ENCODE measurements at places on chromosomes 7 and 10.

DNA sequence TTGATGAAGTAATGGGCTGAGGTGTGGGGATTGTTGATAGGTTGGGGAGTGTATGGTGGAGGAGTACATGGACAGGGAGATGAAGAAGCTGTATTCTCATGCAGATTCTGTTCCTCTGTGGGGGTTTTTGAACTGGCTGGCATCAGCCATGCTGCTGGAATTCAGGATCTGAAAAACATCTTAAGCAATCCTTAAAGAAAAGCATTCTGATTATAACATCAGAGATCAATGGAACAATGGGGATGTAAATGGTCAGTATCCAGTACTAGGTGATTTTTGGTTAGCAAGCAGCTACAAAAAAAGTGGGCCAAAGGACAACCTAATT lies 247.5 kb upstream of the GALNT17 start:
- DNase-seq = no peak

GRCh38 chr10:28130267-28130666 lies 131.4 kb upstream of the ODAD2 start:
- no peak for DNase-seq

DNA sequence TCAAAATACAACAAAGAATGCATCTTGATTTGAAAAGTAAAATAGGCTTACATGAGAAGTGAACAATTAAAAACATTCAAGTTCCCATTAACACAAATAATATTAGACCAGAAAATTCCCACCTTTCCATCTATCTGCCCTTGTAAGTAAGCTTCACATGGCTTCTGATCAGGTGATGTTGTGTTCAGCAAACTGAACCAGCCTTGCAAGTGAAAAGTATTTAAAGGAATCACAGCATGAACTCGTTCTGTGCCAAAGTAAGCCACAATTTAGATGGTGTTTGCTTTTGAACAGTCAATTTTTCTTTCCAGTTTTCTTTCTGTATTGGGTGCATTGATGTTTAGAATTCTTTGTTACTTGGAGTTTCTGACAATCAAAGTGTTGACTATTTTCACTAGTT lies 347.9 kb downstream of the TNS3 start:
- no peak for DNase-seq

- no peak for DNase-seq
Measured at GRCh38 chr10:119784340-119785067, 58.7 kb downstream of the INPP5F start.

GRCh38 chr10:34808801-34809745 lies 6.0 kb downstream of the PARD3 start:
- no peak for DNase-seq

- no peak for DNase-seq
Measured at GRCh38 chr10:71771821-71772617, 1.3 kb downstream of the VSIR start.

GRCh38 chr7:50868426-50869100 lies 85.9 kb upstream of the GRB10 start:
- no peak for DNase-seq

- DNase-seq = no peak
Measured at GRCh38 chr10:62778125-62778524, 26.4 kb upstream of the ADO start.

GRCh38 chr10:87598700-87599099 lies 61.0 kb upstream of the PAPSS2 start:
- no peak for DNase-seq

DNA sequence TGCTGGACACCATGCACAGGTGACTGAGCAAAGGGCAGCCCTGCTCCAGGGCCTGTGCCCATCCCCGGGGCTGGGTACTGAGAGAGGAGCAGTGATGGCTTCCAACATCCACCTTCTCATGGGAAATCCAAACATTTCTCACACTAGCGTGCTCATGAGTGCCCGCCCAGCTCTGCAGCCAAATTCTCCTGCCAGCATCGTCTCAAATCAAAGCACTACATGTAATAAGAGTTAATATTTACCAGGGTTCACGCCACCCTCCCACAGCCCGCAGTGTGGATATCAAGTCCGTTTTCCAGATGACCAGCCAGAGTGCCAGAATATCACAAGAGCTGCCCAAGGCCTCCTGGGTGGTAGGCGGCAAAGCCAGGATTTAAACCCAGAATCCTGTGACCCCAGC lies 12.1 kb downstream of the IL15RA start:
- no peak for DNase-seq

GRCh38 chr7:96093435-96093834 lies 228.5 kb downstream of the SLC25A13 start:
- no peak for DNase-seq

DNA sequence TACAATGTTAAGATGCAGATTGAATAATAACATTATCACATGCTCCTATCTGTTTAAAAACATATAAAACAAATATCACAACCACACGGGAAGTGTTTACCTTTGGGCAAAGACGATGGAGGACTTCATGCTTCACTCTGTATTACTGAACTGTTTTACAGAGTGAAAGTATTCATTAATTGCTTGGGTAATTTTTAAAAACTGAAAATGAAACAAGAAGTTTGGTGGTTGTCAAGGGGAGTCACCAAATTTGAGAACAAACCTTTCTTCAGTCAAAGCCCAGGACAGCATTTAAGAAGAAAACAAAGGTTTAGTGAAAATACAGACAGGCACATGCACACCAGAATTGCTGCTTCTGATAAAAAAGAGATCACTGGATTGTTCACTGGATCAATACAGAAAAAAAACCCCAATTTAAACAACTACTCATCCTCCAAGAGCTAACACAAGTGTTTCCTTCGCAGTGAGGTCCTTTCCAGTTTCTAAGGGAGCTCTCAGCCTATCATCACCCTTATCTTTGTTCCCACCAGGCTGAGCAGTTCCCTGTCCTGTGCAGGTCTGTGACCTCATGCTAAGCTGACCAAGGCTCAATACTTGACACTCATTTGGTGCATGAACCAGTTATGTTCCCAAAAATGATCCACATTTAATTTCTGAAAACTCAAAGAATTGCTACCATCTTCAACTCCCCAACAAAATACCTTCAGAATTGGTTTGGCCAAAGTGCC lies 8.8 kb downstream of the PARP12 start:
- no peak for DNase-seq

DNA sequence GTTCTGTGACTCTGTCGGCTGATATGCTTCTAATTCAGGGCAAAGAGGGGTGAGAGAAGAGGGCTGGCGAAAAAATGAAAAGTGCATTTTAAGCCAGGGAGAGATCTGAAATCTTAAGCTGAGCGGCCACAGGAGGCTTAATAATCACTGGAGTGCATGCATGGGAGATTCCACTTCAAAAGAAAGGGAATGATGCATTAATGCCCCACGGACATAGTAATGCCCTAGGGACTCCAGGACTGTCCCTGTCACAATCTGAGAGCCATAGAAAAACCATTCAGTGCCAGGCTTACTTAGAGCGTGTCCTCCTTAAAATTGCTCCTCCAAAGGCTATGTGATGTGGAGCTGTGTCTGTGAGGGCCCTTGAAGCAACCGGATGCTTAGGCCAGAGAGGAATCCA lies 75.1 kb downstream of the NHLRC2 start:
- no peak for DNase-seq

- DNase-seq = no peak
Measured at GRCh38 chr10:47456794-47457527, 27.0 kb downstream of the ANXA8 start.

DNA sequence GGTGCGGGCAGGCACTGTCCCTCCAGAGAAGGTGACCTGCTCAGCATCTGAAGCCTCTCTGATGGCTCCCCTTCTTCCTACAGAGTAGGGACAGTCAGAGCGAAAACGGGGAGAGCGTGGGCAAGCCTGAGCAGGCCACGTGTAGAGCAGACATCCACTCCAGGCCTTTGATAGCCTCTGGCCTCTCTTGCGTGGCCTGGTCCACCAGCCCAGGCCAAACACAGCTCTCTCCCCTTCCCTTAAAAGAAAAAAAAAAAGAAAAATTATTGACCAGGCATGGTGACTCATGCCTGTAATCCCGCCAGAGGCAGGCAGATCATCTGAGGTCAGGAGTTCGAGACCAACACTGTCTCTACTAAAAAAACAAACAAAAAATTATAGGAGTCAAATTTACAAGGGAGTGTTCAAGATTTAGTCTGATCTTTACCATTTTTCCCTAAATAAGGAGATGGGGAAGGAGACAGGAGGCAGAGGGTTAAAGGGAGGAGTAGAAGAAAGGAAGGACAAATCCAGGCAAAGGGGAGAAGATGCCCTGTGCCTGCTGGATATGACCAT lies 84.8 kb downstream of the PLXNA4 start:
- no peak for DNase-seq

GRCh38 chr7:134842062-134842461 lies 62.6 kb downstream of the CALD1 start:
- no peak for DNase-seq

DNA sequence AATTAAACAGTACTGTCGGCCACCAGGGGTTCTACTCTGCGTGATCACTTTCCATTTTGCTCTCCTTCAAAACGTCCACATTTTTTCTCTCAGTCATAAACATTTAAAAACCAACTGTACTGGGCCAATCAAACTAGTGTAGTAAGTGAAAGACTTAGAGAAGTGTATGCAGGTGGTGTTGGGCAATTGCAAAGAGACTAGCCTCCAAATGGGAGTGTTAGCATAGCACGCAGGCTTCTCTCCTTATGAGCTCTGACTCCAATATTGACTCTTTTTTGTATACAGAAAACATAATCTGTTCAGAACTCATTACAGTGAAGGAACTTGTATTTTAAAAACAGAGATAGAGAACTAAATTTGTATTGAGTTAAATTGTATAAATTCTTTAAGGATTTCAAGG lies 150.6 kb downstream of the SDK1 start:
- no peak for DNase-seq

GRCh38 chr10:88256013-88256680 lies 327.0 kb downstream of the RNLS start:
- DNase-seq = no peak

- DNase-seq = no peak
Measured at GRCh38 chr7:128056901-128057300, 25.7 kb upstream of the LRRC4 start.

DNA sequence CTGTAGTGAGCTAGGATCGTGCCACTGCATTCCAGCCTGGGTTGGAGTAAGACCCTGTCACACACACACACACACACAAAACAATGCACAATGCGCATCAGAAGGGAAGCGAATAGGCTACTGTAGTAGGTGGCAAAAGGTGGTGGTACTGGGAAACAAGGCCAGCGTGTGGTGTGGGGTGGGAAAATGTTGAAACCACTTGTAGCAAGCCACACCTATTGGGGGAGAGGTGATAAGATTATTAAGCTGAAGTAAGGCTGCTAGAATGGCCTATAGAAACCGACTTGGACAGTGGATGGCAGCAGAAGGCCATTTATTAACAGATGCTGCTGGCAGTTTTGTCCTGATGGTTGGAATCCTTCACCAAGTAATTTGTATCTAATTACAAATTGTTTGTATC lies 7.2 kb upstream of the CHCHD1 start:
- no peak for DNase-seq

DNA sequence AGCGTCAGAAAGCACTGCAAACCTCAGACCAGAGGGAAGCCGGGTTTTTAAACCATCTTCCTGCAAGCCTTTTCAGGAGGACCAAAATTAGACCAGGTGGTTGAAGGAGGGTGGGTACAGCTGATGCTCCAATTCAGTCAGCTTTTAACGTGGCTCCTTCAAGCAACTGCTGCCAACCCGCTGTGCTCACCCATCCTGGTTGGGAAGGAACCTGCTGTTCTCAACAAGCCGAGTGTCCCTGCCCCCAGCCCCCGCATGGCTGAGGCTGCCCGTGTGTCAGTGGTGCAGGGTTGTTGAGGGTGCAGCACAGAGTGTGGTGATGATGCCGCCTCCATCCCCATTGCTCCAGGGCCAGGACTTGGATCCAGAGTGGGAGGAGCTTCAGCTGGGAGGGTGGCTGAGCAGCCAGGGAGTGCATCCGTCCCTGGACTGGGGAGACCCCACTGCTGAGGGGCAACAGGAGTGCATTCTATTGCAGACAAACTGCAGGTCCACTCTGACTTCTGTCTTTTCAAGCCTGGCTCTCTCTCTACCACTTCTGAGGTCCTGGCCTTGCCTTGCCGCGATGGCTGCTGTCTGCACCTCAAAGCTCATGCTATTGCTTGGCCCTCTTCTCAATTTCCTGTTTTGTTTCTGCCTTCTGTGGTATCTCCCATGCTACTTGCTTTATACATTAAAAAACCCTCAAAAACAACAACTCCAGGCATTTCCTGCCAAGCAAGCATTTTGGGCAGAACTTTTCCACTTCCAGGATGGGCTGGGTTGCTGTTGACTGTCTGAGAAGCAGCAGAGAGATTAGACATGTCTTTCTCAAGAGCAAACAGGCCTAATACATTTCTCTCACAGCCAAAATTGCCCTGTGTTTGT lies 134.7 kb downstream of the DNAJB6 start:
- DNase-seq = no peak

GRCh38 chr10:54139819-54140428 lies 661.1 kb downstream of the PCDH15 start:
- DNase-seq = no peak

- no peak for DNase-seq
Measured at GRCh38 chr7:3282457-3282856, 18.6 kb upstream of the SDK1 start.

GRCh38 chr7:155788616-155789000 lies 23.7 kb downstream of the SHH start:
- DNase-seq = no peak

Data from activated T-cell treated with anti-CD3 and anti-CD28 coated beads for 1 hour (primary cell).